ENCODE measurements at places on chromosomes 11 and 22. TPM values are rescaled to one million over a fixed set of nuclear protein-coding genes. Genes with fewer than 3 reads are reported as not detected.

The TRMU gene
- 27.4 TPM for total RNA-seq

The DGCR6 gene
- total RNA-seq, result 1.2 TPM

GRCh38 chr22:25354456-25354855 is 135.0 kb downstream of the CRYBB2 start:
- DNase-seq, result no peak

- no peak for DNase-seq
Observed at GRCh38 chr11:109590782-109591181, 168.8 kb downstream of the C11orf87 start.

The MOV10L1 gene
- total RNA-seq, result 0.14 TPM

- no peak for DNase-seq
Observed at GRCh38 chr11:19441752-19442553, 201.2 kb upstream of the E2F8 start.

- no peak for DNase-seq
Observed at GRCh38 chr11:72221386-72222075, 3.0 kb upstream of the INPPL1 start.

DNA sequence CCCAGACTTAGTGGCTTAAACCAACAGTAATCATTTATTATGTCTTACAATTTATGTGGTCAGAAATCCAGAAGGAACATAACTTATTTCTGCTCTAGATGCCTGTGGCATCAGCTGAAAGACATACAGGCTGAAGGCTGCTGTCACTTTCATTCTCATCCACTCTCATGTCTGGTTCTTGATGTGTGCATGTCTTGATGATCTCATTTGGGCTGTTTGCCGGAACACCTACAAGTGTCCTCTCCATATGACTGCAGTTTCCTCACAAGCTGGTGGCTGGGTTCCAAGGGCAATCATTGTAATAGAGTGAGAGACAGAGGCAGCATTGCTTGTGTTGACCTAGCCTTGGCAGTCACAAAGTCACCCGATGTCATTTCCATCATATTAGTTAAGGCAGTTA is 1375.9 kb upstream of the RAG2 start:
- no peak for DNase-seq

GRCh38 chr11:335779-336658 is 15.4 kb upstream of the IFITM3 start:
- no peak for DNase-seq

GRCh38 chr11:11035331-11035730 is 177.5 kb upstream of the ZBED5 start:
- DNase-seq, result no peak

The OR6T1 gene
- total RNA-seq, result not detected

GRCh38 chr11:61954851-61955421 is 4.8 kb downstream of the BEST1 start:
- no peak for DNase-seq

GRCh38 chr11:118715837-118716260 is 36.4 kb upstream of the TREH start:
- DNase-seq, result no peak

The NXPE2 gene
- total RNA-seq, result 0.05 TPM

The TREH gene
- total RNA-seq, result not detected

DNA sequence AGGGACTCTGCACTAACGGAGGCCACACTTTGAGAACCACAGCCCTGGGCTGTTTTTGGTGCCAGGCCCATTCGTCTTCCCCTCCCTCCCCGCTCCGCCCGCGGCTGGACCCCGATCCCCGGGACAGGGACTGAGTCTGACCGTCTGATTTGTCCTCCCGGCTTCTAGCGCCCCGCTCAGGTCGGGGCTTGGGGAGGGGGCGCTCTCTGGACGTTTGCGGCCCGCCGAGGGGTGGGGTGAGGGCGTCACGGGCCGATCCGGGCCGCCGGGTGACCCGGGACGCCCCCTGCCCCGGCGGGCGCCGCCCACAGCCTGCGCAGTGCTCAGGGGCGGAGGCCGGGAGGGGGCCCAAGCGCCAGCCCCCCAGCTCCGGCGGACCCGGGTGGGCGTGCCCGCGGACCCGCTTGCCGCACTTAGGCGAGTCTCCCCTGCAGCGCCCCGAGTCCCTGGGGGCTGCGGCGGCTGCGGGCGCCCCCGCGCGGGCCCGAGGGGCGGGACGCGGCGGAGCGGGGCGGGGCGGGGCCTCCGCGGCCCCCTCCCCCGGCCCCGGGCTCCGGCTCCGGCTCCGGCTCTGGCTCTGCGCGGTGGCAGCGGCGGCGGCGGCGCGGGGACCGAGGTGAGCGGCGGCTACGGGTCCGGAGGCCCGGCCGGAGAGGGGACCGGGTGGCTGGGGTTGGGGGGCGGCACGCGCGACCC is 33.7 kb upstream of the PRR5 start:
- no peak for DNase-seq

DNA sequence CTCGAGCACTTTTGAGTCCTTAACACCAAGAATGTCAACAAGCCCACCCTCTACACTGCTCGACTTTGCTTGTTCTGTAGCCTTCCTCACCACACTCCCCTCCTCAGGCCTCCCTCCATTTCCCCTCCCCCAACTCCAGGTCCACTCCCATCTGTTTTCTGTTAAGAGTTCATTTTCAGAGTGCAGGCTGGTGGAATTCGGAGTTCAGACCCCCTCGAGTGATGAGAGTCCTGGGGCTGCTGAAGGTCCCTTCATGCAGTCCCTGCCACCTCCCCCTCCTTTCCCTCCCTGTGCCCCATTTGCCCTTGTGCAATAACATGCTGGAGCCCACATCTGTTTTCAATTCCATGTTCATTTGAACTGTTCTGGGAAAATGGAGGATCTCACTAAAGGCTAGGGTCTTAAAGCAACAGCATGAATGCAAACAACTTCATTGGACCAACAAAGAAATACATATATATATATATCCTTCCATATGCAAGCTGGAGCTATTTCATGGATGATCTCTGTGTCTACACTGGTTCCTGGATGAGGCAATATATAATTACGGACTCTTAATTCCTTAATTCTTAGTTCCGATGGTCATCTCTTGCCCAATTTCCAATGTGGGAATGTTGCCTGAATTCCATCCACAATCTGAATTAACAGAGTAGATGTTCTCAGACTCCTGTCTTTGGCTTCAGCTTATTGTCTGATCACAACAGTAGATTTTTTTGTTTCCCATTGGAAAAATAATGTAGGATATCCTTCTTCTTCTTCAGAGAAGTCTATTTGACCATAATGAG is 340.4 kb downstream of the ETS1 start:
- no peak for DNase-seq
